ENCODE measurements at places on chromosomes 16 and 17.
A peak's percentile ranks its signal among the peaks of the same experiment; 100 is the strongest.

GRCh38 chr16:89423681-89424260, 66.6 kb downstream of the ANKRD11 start:
- DNase-seq: no peak

GRCh38 chr17:7004398-7005253, 7.8 kb upstream of the RNASEK start:
- DNase-seq: peak; percentile 75

DNA sequence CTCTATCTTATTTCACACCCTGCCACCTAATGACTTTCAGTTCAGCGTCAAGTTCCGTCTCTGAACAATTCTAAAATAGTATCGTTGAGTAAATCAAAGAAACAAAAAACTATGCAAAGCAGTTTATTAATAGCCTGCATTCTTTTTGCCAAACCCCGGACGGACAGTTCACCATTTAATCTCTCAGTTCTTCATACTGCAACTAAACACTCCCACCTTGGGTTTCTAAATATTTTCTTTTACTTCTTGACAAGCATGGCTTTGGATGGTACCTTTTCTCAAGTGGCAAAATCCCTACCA, 1.2 kb downstream of the MYH11 start:
- DNase-seq: no peak

DNA sequence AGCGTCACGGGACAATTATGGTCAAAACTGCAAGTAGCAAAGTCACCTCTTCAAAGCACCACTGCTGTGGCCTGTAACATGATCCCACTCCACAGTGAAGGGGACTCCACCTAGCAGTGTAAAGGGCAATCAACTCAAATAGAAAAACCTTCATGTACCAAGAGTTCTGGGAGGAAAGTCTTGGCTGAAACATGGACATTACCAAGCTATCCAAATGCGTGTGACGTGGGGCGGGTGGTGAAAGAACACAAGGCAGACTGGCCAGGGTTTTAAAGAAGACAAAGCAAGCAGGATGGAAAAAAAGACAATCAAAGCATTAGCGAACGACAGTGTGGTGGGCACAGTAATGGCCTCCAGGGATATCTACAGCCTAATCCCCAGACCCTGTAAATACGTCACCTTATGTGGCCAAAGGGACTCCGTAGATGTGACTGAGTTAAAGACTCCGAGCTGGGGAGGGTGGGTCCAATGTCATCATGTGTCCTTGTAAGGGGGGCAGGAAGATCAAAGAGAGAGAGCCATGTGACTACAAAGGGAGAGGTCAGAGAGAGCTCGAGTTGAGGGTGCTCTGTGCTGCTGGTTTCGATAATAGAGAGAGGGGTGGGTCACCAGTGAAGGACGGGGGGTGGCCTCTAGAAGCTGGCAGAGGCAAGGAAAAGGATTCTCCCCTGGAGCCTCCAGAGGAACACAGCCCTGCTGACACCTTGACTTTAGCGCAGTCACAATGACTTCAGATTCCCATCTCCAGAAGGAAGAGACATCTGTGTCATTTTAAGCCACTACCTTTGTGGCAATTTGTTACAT, 6.0 kb downstream of the HSDL1 start:
- DNase-seq: peak; percentile 51

DNA sequence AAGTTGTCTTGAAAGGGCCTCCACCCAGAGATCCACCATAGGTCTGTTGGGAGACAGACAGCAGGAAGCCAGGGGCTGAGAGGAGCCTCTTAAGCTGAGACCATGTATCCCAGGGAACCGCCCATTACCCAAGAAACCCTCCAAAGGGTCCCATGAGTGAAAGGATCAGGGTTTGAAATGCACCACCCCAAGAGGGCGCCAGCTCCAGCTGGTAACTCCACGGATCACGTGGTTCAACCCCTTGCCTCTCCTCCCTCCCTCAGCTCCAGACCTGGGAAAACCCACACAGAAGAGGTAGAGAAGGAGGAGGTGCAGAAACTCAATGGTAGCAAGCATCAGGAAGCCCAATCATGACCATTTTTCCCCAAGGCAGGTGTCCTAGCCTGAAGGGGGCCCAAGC, 148.7 kb downstream of the AIPL1 start:
- DNase-seq: no peak

DNA sequence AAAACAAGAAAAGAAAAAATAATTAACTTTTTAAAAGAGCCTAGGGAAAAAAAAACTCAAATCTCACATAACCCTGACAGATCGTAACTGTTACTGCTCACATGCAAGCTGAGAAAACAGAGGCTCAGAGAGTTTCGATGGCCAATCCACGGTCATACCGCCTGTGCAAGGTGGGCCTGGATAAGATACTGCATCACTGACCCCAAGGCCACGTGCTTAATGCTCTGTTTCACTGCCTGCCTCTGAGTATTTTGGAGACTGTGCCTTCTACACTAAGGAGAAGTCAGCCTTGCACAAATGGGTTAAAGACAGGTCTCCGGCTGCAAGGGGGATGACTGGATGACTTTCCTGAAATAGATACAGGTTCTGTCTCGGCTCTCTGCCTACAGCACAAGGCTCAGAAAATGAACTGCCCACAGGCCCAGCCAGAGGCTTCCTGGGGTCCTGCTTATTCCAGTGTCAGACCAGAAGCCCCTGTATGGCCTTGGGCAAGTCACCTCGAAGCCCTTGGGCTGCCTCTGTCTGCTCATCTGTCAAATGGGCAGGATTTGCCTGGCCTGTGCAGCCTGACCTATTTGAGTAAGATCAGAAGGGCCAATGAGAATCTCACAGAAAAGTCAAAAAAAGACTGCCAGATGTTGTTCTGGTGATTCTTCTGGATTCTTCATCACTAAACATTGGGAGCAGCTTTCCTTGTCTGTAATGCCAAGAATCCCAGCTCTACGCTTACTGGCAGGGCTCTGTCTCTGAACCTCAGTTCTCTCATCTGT, 25.8 kb downstream of the CNGB1 start:
- DNase-seq: no peak

DNA sequence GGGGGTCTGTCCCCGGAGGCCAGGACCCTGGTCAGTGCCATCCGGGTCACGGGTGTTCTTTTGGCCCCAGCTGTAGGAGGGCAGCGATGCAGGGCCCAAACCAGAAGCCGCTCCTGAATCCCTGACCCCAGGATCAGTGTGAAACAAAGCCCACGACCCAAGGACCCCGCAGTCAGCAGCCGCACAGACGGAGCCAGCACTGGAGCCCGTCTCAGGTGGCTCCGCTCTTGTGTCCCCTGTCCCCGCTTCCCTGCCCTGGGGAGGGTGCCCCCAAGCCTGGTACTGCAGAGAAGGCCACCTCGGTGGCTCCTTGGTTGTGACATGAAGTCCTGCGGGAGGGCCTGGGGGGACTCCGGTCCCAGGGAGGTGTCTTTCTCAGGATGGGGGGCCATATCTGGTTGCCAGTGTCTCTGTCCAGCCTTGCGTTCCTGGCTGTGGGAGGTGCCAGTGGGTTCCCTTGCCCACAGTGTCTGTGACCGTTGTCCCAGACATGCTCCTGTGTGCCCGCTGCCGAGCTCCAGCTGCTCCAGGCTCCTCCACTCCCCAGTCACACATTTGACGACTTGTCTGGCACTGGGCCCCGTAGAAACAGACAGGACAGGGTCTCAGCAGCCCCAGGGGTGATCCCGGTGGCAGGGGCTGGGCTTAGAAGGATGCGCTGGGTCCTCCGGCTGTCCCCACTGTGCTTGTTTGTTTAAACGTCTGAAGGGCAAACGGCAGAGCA, 33.6 kb downstream of the BAIAP2 start:
- no peak for DNase-seq

DNA sequence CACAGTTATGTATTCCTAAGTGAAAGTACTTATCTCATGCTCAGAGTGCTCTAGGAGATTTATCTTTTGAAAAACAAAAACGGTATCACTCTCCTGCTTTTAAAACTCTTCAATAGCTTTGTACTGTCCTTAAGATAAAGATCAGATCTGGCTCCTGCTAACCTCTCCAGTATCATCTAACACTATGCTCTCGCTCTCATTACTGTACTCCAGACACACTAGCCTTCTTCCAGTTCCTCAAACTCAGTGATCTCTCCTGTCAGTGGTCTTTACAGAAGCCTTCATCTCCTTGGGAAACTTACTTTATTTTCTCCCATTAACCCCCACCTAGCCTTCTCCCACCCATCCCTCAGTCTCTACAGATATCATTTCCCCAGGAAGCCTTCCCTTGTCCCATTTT, 10.1 kb downstream of the ULK2 start:
- DNase-seq: no peak

- DNase-seq: no peak
Observed at GRCh38 chr17:10657879-10658278, 770 bp upstream of the MYH3 start.

- no peak for DNase-seq
Observed at GRCh38 chr17:62112229-62112628, 47.2 kb upstream of the MED13 start.

Measured in NCI-H1436 (cell line).